ENCODE measurements at places on chromosomes 2 and 18. TPM values are rescaled to one million over a fixed set of nuclear protein-coding genes. Genes with fewer than 3 reads are reported as not detected.

GRCh38 chr2:217799563-217800432 is 203.0 kb downstream of the TNS1 start:
- no peak overlapping the region for H3K4me3 ChIP-seq
- no peaks in the 10 kb centered on the region for H3K27me3 ChIP-seq
- H3K4me1 ChIP-seq = no peaks in the 10 kb centered on the region
- peak; percentile 28 for DNase-seq

- H3K4me3 ChIP-seq = no peak overlapping the region
- H3K27me3 ChIP-seq = no peaks in the 10 kb centered on the region
- H3K4me1 ChIP-seq = no peaks in the 10 kb centered on the region
- H3K27ac ChIP-seq = no peak overlapping the region
Measured at GRCh38 chr2:81194176-81194575, 889.6 kb upstream of the LRRTM1 start.

GRCh38 chr2:174686430-174686829 is 77.8 kb downstream of the CHRNA1 start:
- no peak overlapping the region for H3K4me3 ChIP-seq
- no peaks in the 10 kb centered on the region for H3K36me3 ChIP-seq
- no peak overlapping the region for H3K27ac ChIP-seq
- H3K4me1 ChIP-seq = peaks cover 15% of the 10 kb centered on the region
- no peaks in the 10 kb centered on the region for H3K27me3 ChIP-seq
- no peak for DNase-seq

DNA sequence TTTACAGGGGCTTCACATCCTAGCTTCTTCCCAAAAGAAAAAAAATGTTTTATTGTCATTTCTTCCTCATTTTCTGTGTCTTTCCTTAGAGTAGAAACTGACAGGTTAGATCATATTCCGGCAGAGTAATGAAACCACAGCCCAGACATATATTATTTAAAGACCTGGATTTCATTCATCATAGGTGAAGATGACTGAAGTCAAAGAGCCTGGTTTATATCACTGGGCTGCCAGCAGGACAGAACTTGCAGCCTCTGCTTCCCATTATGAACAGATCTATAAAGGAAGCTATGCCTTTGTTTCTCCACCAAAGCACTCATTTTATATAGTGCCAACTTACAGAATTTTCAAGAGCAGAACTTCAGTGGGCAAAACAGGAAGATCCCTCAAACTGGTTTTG is 137.9 kb downstream of the METTL4 start:
- no peak overlapping the region for H3K4me3 ChIP-seq
- no peaks in the 10 kb centered on the region for H3K4me1 ChIP-seq
- no peaks in the 10 kb centered on the region for H3K36me3 ChIP-seq
- no peak for DNase-seq

DNA sequence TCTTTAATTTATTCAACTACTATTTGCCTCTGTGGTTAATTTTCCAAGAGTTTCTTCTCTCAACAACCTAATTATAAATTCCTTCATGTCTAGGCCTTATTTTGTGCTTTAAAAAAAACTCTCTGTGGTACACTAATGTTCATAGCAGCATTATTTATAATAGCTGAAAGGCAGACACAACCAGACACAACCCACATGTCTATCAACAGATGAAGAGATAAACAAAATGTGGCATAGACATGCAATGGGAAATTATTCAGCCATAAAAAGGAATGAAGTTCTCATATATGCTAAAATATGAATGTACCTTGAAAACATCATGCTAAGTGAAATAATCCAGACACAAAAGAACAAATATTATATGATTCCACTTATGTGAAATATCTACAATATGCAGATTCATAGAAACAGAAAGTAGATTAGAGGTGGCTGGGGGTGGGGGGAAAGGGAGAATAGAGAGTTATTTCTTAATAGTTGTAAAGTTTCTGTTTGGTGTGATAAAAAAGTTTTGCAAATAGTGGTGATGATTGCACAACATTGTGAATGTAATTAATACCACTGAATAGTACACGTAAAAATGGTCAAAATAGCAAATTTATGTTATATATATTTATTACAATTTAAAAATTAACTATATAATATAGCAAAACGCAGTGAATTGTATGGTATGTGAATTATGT is 28.1 kb upstream of the RASGRP3 start:
- peaks cover 7% of the 10 kb centered on the region for H3K4me1 ChIP-seq
- H3K4me3 ChIP-seq = no peak overlapping the region
- no peaks in the 10 kb centered on the region for H3K27me3 ChIP-seq
- H3K36me3 ChIP-seq = no peaks in the 10 kb centered on the region
- no peak for DNase-seq

DNA sequence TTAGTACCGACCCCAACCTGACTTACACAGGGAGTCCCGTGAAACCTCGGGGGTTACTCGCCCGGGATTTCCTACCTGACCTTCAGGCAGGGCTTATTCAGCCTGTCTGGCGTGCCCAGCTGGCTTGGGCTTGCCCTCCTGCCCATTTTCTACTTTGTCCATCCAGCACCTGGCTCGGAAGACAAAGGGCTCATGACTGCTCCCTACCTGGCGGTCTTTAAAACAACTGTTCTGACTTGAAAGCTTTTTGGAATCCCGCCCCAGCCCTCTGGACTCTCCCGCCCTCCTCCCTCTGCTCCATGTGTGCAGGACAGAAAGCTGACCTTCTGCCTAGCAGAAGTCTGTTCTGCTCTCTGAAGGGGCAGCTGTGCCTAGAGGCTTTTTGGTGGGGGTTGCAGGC is 43.1 kb downstream of the ACKR3 start:
- H3K4me3 ChIP-seq = no peak overlapping the region
- no peaks in the 10 kb centered on the region for H3K27me3 ChIP-seq
- H3K36me3 ChIP-seq = no peaks in the 10 kb centered on the region
- H3K27ac ChIP-seq = no peak overlapping the region
- H3K4me1 ChIP-seq = no peaks in the 10 kb centered on the region

- H3K27me3 ChIP-seq = no peaks in the 10 kb centered on the region
- no peaks in the 10 kb centered on the region for H3K36me3 ChIP-seq
- H3K4me1 ChIP-seq = no peaks in the 10 kb centered on the region
- DNase-seq = no peak
- no peak overlapping the region for H3K4me3 ChIP-seq
Measured at GRCh38 chr2:124961132-124961531, 936.0 kb downstream of the CNTNAP5 start.

DNA sequence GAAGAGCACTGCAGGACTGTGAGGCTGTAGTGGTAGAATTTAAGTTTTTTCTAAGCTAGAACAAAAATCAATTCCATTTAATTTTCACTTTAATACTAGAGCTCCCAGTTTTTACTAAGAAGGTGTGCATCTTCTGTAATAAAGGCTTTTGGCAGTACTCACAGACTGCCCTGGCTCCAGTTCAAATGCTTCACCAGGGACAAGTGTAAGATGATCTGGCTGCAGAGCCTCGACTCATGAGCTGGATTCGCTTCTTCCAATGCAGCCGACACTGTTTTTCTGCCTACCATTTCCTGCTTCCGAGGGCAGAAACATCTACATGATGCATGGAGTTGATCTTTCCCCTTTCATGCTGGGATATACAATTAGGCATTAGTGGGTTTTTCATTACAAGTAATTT is 87.0 kb downstream of the FARSB start:
- peaks cover 14% of the 10 kb centered on the region for H3K36me3 ChIP-seq
- no peak overlapping the region for H3K4me3 ChIP-seq
- H3K27ac ChIP-seq = no peak overlapping the region
- DNase-seq = no peak
- no peaks in the 10 kb centered on the region for H3K27me3 ChIP-seq

Gene PAIP2B
- total RNA-seq = 10.9 TPM

Gene GKN2
- not detected for total RNA-seq

Gene GPR155
- 9.4 TPM for total RNA-seq

Gene CXCR1
- 0.33 TPM for total RNA-seq

Measured in liver (tissue), 10 donors.